ENCODE measurements at places on chromosomes 1 and 21.

DNA sequence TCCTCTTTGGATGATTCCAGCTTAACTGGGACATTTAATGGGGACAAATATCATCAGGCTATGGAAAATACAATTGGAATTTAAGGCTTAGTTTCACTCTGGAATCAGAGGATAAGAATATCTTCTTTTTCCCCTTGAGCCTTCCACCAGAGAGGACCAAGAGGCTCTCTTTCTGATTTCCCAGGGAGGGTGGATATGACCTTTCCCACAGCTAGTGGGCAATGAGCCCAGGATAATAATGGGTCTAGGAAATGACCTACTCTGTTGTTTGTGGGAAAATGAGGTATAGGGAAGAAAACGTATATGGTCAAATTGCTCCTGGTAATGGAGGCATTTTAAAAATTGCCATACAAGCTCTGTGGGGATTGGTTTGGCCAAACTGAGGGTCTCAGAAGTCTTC is 1.9 kb downstream of the OR6Y1 start:
- no peak for DNase-seq

GRCh38 chr1:1883092-1883873 is 7.6 kb downstream of the GNB1 start:
- DNase-seq = no peak

GRCh38 chr1:26084091-26084561 is 16.7 kb upstream of the TRIM63 start:
- DNase-seq = no peak

GRCh38 chr21:43835050-43835449 is 30.0 kb upstream of the AGPAT3 start:
- DNase-seq = no peak

GRCh38 chr21:38809198-38809878 is 3.6 kb downstream of the ETS2 start:
- no peak for DNase-seq

- DNase-seq = no peak
Measured at GRCh38 chr1:110561596-110561995, 42.6 kb upstream of the KCNA10 start.
